ENCODE measurements at places on chromosomes 16 and 17.

- no peak for DNase-seq
Measured at GRCh38 chr16:49287572-49287971, 5.9 kb upstream of the CBLN1 start.

- DNase-seq: no peak
Measured at GRCh38 chr17:7215136-7215638, 4.4 kb downstream of the DLG4 start.

DNA sequence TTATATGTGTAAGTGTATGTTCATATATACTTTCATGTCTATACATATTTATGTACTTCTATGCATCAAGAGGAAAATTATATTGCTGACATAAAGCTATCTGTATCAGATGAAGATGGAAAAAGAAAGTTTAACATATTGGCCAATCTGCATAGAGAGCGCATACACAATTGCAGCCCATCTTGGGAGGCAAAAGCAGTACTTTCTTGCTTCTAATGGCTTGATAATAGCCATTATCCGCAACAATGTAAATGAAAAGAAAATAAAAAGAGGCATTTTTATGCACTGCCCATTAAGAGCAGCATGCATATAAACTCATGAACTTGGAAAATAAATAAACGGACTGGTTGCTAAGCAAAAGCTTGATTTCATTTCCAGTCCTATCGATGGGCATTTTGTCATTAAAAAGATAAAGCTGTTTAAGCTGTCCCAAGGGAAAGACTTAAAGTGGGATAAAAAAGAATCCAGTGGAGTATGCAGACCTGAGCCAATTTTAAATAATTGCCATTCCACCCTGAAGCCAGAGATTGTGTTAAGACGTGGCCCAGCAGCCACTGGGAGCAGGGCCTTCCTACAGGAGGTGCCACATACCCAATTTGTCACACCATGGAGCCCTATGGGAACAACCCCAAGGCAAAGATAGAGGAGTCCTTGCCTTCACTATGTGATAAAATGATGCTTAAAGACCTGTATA, 183.6 kb upstream of the CDH11 start:
- DNase-seq: no peak

- DNase-seq: no peak
Measured at GRCh38 chr17:2081564-2081963, 26.7 kb downstream of the HIC1 start.

GRCh38 chr16:25568991-25569390, 122.8 kb upstream of the HS3ST4 start:
- no peak for DNase-seq

- peak; percentile 35 for DNase-seq
Measured at GRCh38 chr16:31267332-31268032, 7.7 kb downstream of the ITGAM start.

DNA sequence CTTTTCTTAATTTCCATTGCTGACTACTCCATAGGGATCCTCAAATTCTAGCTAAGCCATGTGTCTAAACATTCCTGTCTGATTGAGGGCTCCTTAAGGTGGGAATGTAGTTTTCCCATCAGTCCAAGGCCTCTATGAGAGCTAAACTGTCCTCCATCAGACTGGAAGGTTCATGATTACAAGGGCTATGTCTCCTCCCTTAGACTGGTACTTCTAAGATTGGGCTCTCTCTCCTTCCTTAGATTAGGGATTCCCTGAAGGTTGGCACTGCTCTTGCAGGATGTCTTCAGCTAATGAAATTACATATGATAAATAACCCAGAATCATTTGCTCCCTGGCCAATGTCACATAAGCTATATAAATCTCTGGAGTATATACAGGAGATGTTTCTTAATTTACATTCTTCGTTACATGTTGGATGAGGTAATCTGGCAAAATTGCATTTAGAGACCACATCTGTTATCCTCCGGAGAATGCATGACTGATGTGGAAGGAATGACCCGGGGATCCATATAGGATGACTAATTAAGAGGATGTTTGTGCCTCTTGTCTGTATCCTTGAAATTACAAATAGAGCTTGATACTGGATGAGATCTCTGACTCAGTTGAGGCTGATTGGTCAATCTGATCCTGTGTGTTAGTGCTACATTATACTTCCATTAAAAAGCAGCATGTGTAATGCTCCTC, 14.2 kb downstream of the B4GALNT2 start:
- DNase-seq: no peak

- no peak for DNase-seq
Measured at GRCh38 chr17:77148077-77148939, 7.5 kb downstream of the SEC14L1 start.

- DNase-seq: no peak
Measured at GRCh38 chr16:66996983-66997358, 8.6 kb downstream of the CES4A start.

GRCh38 chr17:42421507-42422338, 1.3 kb downstream of the CAVIN1 start:
- DNase-seq: no peak

DNA sequence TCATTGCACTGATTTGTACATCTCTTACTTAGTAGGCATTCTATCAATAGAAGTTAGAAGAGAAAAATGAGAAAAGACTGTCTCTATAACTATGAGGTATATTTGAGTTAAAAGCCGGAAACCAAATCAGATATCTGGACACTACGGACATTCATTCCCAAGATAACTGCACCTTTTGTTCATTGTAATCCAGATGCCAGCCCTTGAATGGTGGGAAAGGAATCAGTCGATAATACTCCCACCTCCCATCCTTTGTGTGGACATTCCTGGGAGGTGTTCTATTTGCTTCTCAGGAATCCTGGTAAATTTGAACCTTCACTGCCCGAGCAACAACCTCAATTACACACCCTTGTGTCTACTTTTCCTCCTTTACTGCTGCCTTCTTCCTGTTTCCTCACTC, 225.2 kb downstream of the CHD9NB start:
- no peak for DNase-seq

Measured in suppressor macrophage treated with lipopolysaccharide for 4 hours (primary cell).